ENCODE measurements at places on chromosomes 7 and 10. TPM values are rescaled to one million over a fixed set of nuclear protein-coding genes. Genes with fewer than 3 reads are reported as not detected.

The STRIP2 gene
- total RNA-seq = 2.3 TPM

The CLDN4 gene
- 0.21 TPM for total RNA-seq

The HYAL4 gene
- not detected for total RNA-seq

The TAS2R4 gene
- not detected for total RNA-seq

The HOGA1 gene
- 2.6 TPM for total RNA-seq

The DNA2 gene
- total RNA-seq = 1.4 TPM

The TMEM248 gene
- 278 TPM for total RNA-seq

The TMEM196 gene
- total RNA-seq = not detected

The ACBD5 gene
- total RNA-seq = 8.7 TPM

The MNX1 gene
- total RNA-seq = not detected

The HMX3 gene
- total RNA-seq = not detected

The VSTM4 gene
- 17.7 TPM for total RNA-seq

The GATA3 gene
- not detected for total RNA-seq

The SNX10 gene
- 3.5 TPM for total RNA-seq

The SORCS1 gene
- total RNA-seq = not detected

The HDAC9 gene
- total RNA-seq = 33.4 TPM

The CDK14 gene
- 5.1 TPM for total RNA-seq

The EN2 gene
- not detected for total RNA-seq

The PLCE1 gene
- 3.8 TPM for total RNA-seq

The TBL2 gene
- 52.9 TPM for total RNA-seq

The AGMO gene
- not detected for total RNA-seq

The LIPM gene
- total RNA-seq = not detected

The CEP55 gene
- total RNA-seq = not detected

The CALML3 gene
- not detected for total RNA-seq

Measured in ascending aorta (tissue), 2 donors.